ENCODE measurements at places on chromosomes 6 and 20.

- no peak for DNase-seq
Observed at GRCh38 chr20:2124564-2125213, 23.1 kb downstream of the STK35 start.

- DNase-seq, result no peak
Observed at GRCh38 chr6:47207261-47207660, 102.4 kb downstream of the TNFRSF21 start.

GRCh38 chr6:138031850-138032249, 75.4 kb downstream of the PERP start:
- peak; percentile 2 for DNase-seq

- DNase-seq, result no peak
Observed at GRCh38 chr20:1418350-1418749, 25.5 kb upstream of the FKBP1A start.

- no peak for DNase-seq
Observed at GRCh38 chr6:132045877-132046276, 94.7 kb upstream of the CCN2 start.

DNA sequence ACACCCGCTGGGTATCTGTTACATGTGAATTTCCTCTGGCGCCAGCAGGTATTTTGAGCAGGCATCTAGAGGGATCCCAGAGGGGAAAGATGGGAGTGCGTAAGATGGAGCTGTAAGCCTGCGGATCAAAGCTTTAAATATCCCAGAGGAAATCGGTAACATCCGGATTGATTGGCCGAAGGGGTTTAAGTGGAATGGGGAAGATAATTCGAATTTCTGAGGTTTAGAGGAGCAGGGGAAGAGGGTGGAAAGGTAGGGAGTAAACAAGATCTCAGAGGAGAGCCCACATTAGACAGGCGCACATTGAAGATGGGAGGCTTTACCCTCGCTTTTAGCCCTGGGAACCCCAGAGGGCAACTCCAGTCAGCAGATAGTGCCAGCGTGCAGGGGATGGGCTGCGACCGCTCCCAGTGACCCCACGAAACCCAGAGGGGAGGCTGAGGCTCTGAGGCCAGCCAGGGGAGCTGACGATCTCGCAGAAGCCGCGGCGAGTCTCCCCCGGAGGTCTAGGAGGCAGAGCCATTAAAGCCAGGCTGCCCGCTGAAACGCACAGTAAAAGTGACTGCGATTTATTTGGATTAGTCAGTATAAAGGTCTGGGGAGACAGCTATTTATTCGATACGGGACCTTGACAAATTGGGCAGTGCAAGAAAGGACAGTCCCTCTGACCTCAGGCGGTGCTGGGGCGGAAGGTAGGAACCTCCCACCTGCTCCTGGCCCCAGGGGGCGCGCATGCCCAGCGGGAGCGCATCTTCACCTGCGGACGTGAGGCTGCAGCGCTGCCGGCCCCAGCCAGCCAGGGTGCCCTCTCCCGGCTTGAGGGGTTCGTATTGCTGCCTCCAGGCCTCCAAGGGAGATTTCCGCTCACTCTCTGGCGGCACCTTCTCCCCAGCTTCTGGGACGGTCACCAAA, 34.3 kb upstream of the TCF21 start:
- DNase-seq, result no peak

DNA sequence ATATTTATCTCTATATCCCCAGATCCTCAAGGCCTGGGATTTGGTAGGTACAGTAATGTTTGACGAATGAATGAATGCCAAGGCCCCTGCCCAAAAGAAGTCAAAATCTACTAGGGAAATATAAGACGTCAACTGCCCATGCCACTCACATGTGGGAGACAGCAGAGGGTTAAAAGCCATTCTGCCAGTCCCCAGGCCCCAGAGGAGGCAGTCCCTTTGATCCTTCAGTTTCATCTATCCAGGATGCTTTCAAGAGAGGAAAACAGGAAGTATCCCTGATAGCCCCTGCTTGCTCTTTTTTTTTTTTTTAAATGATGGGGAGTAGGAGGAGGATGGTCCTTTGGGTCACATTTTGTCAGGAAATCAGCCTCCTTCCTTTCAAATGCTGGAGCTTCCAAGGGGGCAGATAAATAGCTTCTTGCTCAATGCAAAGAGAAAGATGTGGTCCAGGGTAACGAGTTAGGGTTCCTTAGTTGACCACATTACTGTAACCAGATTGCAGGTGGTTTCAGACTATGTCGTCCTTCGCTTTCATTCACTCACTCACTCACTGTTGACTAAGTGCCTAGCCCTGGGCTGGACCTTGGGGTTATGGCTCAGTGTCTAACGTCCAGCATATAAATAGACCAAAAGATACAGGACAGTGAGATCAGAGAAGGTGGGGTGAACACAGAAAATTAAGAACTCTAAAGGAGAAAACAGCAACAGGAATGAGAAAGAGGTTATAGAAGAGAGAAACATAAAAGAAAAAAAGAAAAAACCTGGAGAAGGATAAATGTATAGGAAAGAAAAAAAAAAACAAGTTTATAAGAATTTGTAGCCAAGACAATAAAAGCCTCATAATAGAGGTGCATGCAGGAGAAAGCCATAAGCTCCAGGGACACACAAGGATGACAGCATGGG, 64.6 kb upstream of the PIM1 start:
- DNase-seq, result no peak

DNA sequence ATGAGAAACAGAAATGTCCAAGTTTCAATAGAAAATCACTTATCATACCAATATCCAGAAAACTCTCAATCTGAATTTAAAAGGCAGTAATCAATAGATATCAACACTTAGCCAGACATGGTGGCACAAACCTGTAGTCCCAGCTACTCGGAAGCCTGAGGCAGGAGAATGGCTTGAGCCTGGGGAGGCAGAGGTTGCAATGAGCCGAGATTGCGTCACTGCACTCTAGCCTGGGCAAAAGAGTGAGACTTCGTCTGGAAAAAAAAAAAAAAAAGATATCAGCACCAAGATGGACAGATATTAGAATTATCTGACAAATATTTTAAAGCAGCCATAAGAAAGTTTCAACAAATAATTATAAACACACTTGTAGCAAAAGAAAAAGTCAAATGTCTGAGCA, 47.0 kb downstream of the TCP11 start:
- no peak for DNase-seq

GRCh38 chr6:148747145-148747470, 278 bp downstream of the UST start:
- no peak for DNase-seq

DNA sequence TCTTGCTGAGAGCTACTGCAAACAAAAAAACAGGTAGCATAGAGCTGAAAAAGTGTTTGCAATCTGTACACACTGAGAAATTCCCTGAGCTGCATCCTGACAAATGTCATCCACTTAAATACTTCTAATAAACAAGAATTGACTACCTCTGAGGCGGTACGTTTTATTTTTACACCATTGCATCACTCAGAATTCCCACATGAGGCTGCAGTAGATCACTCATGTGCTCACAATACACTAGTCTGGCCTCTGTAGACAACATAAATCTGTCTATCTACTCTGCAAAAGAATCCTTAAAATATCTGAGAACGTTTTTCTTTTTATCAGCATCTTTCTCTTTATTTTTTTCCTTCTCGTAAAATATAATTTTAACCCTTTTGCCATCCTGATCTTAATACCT, 661.4 kb downstream of the EPHA7 start:
- DNase-seq, result no peak

DNA sequence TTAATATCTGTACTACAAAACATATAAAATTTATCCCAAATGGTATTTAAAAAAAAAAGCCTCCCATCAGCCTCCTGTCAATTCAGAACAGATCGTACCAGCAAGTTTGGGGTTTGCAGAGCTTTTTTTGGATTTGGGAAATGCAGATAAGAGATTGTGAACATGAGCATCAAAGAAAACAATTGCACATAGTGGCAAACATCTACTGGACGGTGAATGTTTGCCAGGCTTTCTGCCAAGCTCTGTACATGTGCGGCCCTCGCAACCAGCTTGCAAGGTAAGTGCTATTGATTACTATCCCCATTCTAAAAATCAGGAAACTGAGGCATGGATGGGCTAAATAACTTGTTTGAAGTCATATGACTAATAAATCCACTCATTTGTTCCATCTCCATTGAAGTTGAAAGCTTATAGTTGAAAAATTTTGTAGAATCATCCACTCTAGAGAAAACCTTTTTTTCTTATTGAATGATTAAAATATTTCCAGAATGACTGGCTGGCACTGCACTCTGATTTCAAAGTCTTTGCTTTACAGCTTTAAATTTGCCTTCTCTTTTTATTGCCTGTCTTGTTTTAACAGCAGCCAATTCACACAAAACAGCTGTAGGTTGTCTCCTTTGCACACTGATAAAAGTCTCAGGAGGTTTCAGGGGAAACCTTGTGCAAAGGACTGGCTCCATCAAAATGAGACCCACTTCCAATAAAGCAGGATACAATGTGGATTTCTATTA, 37.4 kb upstream of the SIRT5 start:
- DNase-seq, result peak; percentile 4

DNA sequence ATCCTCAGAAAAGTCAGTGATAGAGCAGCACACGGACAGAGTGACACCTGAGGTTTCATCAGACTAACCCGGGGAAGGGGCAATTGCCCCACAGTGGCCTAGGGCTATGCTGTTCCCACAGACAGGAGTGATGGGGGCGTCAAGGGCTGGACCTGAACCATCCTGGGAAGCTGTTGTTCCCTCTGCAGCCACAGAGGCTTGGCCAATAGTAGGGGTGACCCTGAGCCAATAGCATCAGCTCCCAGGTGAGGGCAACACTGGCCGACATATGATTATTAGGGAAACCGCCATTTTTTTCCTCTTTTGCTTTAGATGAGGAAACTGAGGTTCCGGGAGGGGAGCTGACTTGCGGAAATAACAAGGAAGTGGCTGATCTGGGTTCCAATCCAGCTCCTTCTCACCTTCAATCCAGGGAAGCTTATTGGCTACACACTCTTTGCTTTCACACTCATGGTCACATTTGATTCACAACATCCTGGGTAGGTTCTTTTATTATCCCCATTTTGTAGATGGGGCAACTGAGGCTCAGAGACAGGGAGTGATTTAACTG, 126.0 kb downstream of the BMP7 start:
- DNase-seq, result no peak

- peak; percentile 8 for DNase-seq
Observed at GRCh38 chr20:3208786-3209256, 477 bp upstream of the ITPA start.

DNA sequence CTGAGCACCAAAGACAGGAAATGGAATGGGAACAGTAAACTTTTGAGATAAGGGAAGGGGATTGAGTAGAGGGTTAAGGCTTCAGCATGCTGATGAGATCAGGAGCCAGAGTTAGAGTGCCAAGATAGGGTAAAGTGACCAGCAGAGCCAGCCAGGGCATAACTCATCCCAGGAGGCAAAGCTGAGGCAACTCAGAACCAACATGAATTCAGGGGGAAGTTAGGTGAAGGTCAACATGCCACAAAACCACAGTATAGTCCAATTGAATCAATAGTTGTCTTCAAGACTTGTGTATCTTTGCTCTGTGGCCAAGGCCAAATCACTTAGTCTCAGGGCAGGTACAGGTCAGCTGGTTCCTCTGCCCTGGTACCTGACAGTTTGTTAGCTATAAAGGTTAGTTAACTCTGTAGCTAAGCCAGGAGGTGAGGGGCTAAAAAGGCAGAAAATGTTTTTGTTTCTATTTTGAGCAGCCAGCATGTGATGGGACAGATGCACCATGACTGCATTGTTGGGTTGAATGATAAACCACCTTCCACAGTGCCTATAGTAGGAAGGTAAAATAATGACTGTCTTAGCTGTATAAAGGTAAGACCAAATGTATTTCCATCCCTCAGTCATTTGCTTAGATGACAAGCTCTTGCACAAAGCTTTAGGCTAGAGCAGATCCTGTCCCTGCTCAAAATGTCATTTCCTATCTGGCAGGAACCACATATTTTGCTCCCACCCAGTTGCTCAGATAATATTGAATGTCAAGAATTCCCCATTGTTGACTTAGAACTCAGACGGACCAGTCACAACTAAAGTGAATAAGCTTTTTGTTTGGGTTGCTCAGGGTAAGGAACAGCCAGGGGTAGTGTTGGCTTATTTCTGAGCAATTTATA, 15.8 kb downstream of the RNF8 start:
- peak; percentile 19 for DNase-seq

DNA sequence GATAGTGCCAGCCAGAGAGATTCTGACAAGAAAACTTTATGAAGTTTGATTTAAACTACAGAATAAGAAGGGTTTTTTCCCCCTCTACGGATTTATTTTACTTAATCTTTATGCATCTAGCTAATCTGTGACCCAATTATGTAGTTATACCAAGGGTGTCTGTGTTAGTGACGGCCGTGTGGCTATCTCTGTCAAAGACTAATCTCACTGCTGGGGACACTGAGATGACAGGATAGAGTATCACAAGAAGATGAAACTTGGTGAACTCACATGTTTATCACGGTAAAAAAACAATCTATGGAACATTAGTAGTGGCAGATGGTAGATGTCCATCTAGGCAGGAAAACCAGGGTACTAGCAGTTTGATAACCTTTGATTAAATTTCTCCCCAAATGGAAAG, 149.7 kb downstream of the AHI1 start:
- no peak for DNase-seq

- DNase-seq, result peak; percentile 32
Observed at GRCh38 chr6:135162678-135163439, 18.2 kb upstream of the MYB start.

DNA sequence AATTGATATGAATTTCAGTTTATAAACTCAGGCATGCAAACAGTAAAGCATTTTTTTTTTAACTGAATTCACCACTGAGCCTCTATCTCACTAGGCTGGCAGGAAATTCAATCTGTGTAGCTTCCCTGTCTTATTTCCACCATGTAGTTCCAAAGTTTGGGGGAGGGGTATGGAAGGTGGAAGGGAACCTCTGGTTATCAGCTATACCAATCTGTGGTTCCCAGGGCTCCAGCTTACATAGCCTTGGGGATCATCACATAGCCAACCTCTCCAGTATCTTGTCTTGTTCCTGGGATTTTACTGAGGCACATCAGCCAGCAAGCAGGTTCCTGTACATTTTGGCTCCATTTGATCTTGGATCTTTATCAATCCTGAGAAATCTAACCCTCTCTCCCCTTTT, 15.6 kb downstream of the RAD21L1 start:
- DNase-seq, result no peak

DNA sequence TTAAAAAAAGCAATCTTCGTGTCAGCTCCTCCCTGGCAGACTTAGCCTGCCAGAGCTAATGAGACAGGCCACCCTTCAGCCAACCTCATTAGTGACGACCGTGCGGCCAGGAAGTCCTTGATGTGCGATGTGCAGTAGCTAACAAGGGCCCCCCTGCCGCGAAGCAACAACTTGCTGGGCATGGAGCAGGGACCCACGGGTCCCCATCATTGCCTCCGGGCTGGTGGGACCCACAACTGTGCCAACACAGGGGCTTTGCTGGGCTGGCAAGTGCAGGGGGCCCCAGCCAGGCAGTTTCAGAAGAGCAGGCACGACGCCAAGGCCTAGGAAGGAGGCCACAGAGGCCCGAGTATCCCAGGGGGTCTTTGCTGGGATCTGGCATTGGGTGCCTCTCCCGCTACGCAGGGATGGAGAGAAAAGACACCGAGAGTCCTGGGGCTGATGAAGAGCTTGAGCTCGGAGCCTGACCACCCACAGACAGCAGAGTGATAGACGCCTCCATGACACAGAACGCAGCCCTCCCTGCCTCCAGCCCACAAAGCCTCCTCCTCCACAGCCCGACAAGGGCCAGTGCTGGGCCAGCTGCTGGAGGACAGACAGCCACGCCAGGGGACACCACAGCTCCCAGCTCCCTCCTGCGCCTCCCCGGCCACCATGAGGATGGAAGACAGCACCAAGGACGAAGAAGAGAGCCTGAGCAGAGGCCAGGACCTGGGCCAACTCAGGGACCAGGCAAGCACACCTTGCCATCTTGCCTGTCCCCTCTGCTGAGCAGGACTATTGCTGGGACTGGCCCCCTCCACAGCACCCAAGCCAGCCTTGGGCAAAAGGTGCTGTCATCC, 96.6 kb downstream of the YTHDF1 start:
- no peak for DNase-seq
